Stimulated activated CD4-positive, alpha-beta T cell treated with anti-CD3 and anti-CD28 coated beads, Interleukin-4, amount 100 ng/mL, for 1 hour (primary cell): ENCODE measurements at places on chromosomes 12 and 14.

- DNase-seq, result no peak
Observed at GRCh38 chr12:96136161-96136560, 58.0 kb upstream of the ELK3 start.

- no peak for DNase-seq
Observed at GRCh38 chr14:97097296-97097695, 300.1 kb downstream of the VRK1 start.

GRCh38 chr14:22838631-22839041, 2.3 kb downstream of the MMP14 start:
- DNase-seq, result no peak

DNA sequence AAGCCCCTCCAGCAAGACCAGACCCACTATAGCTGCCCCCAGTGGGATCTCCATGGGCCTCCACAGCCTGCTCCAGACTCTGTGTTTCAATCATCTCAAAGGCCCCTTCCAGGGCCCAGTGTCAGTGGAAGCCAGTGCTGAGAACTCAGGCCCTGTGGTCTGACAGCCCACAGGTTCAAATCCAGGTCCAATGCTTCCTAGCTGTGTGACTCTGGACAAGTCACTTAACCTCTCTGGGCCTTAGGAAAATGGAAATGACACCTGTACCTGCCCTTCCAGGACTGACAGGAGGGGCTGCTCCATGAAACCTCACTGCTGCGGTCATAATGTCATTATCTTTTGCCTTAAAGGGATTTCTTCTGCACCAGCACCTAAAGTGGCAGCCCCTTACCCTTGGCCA, 101.9 kb downstream of the NCOR2 start:
- DNase-seq, result no peak

- no peak for DNase-seq
Observed at GRCh38 chr12:62760779-62761178, 174.2 kb downstream of the PPM1H start.

DNA sequence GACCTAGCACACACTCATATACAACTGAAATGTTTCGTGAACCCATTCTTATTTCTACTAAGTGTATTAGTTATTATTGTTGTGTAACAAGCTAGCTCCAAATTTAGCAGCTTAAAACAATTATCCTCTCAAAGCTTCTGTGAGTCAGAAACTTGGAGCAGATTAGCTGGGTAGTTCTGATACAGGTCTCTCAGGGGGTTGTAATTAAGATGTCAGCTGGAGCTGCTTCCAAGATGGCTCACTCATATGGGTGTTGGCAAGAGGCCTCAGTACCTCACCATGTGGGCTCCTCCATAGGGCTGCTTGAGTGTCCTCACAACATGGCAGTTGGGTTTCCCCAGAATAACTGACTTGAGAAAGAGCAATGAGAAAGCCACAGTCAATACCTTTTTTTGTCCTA, 9.8 kb downstream of the GPR135 start:
- no peak for DNase-seq

- DNase-seq, result no peak
Observed at GRCh38 chr14:94009767-94010166, 12.7 kb downstream of the CCDC197 start.

- DNase-seq, result no peak
Observed at GRCh38 chr12:109497675-109498074, 20.2 kb downstream of the UBE3B start.

- no peak for DNase-seq
Observed at GRCh38 chr14:104600141-104600643, 4.4 kb downstream of the TMEM179 start.
